ENCODE measurements at places on chromosomes 7 and 10. TPM values are rescaled to one million over a fixed set of nuclear protein-coding genes. Genes with fewer than 3 reads are reported as not detected.

DNA sequence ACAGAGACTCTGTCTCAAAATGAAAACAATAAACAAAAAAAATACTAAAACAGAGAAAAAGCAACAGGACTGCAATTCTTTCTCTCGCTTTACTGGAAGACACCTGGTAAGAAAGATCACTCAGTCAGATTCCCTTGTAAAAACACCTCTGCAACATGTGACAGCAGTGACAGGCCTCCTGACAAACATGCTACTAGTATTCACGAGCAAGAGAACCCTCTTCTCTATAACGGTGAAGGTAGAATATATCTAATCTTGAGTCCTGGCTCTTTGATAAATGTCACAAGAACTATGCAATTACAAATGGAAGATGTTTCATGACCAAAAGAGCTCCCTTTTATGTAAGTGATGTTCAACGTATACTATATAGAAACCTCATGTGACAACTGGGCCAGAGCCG is 986.7 kb upstream of the LRRN3 start:
- no peak for DNase-seq

DNA sequence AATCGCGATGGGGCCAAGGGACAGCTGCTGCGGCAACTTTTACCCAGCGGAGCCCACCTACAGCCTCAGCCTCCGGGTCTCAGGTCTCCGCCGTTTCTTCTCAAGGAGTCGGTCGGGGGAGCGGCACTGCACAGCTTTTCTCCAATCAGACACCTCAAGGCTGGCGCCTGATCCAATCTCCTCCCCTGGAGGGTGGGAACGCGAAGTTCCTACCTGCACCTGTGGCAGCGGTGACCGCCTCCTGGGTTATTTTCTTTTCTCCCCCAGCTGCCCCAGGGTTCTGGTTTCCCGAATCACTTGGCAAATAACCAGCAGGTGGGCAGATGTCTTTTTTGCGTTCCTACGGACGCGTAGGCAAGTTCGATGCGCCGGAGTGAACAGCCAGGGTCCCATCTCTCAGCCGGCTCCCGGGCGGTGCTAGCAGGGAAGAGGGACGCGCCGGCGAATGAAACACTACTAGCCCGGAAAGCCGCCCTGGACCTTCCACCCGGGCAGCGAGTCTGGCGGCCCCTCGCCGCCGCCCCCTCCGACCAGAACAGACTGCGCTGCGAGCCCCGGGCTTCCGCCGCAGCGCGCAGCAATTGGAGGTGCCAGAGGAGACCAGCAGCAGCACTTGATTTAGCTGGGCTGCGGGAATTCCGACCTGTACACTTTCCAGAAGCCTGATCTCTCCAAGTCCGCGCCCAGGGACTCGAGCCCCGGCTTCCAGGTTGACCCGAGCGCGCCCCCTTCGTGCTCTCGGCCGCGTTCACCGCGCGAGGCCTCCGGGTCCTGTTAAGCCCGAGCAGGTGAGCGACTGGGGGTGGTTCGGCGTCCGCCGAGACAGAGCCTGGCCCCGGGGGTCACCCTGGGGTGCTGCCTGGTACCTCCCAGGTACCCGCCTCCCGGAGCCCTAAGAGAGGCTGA is at the start of gene PRR15:
PRR15 (plus strand) TSS at position 246 of the 906 bp plus-strand sequence. CDS start 2,495 bp downstream, outside the sequence.
- DNase-seq, result peak; percentile 63

CPN1 gene
- total RNA-seq, result 0.69 TPM

SPRN gene
- total RNA-seq, result 6.1 TPM
